ENCODE measurements at places on chromosomes 3 and 15.
A peak's percentile ranks its signal among the peaks of the same experiment; 100 is the strongest.

DNA sequence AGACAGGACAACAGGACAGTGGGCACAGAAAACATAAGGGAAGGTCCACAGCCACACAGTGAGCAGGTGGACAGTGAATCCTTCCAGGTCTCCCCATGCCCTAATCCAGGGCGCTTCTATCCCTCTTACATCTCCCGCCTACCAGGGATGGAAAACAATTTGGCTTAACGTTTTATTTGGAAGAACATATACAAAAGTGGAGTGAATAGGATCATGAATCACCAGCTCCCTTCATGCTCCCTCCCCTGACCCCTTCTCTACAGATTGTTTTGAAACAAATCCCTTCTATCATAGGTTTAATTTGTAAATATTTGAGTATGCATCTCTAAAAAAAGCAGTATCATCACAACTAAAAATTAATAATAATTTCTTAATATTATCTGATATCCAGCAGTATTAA, 52.5 kb downstream of the CLDN11 start:
- no peak for DNase-seq

GRCh38 chr15:51575775-51576174, 46.8 kb downstream of the DMXL2 start:
- DNase-seq: no peak

DNA sequence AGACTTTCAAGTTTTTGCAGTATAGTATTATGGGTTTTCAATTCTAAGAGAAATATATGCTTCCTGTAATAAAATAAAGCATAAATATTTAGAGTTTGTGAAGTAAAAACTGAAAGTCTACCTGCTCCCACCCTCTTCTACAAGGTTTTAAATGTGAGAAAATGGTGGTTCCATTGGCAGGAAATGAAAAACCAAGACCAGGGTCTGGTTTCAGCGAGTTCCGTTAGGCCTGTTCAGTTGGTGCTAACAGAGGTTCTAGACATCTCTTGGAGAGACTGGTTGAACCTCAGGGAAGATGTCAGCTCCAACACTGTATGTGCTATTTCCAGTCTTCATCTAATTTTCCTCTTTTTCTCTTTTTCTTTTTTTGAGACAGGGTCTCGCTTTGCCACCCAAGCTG, 11.8 kb upstream of the MYO1E start:
- DNase-seq: no peak

DNA sequence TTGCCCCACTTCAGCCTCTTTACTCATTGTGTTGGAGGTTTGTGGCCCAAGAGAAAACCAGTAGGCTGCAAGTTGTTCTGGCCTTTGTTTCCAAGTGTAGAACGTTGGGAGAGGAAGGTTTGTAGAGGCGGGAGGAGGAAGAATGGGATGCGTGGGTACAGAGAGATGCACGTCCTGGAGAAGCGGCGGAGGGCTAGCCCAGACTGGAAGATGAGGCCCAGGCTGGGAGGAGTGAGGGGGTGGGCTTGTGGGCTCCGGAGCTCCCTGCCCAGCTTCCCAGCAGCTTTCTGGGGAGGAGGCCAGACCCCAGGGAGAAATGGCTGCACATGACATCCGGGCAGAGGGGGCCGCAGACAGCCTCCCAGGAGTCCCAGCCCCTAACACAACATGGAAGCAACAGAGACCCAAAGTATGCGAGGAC, 5.3 kb downstream of the PLA2G4F start:
- no peak for DNase-seq

GRCh38 chr15:62391641-62392262, 226.7 kb upstream of the C2CD4B start:
- no peak for DNase-seq

- no peak for DNase-seq
Measured at GRCh38 chr3:139327231-139327630, 16.6 kb upstream of the MRPS22 start.

- no peak for DNase-seq
Measured at GRCh38 chr3:169722724-169723123, 42.1 kb downstream of the TERC start.

DNA sequence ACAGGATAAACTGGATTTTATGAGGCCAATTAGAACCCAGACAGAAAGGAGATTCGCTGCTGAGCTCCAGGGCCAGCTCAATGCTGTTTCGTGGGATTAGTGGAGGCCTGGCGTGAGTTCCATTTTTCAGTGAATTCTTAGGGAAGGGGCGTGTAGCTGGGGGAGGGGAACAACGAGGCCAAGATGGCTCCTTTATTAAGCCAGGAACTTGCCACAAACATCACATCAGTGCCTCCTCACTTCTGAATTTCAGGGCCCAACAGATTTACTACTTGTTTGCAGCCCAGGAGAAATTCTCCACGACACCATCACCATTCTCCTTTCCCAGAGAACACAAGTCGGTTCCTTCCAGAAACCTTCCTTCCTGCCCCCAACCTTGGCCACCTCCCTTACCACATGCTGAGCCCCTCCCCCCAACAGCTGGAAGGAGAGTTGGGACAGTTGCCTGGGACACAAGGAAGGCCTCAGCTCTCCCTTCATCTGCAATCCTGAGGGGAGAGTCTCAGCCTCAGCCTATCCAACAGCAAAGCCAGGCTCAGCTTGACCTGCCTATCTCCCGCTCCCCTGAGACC, 5.8 kb downstream of the IGDCC4 start:
- DNase-seq: no peak

DNA sequence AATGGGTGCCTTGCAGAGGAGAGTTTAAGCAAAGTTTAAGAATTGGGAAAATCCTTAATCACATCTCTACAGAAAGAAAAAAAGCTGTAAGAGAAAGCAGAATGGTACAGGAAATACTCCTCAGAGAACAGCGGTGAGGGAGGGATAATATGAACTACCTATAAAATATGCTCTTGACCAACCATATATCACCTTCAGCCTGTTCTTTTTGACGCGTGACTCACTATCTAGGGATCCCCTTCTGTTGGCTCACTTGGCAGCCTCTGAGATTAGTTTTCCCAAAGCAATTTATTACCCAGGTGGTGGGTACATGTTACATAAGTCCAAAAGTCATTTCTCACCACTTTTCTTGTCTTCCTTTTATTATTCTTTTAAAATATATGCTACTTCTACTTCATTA, 97.7 kb downstream of the CNTN6 start:
- no peak for DNase-seq

- no peak for DNase-seq
Measured at GRCh38 chr15:83053151-83053550, 13.9 kb downstream of the BTBD1 start.

DNA sequence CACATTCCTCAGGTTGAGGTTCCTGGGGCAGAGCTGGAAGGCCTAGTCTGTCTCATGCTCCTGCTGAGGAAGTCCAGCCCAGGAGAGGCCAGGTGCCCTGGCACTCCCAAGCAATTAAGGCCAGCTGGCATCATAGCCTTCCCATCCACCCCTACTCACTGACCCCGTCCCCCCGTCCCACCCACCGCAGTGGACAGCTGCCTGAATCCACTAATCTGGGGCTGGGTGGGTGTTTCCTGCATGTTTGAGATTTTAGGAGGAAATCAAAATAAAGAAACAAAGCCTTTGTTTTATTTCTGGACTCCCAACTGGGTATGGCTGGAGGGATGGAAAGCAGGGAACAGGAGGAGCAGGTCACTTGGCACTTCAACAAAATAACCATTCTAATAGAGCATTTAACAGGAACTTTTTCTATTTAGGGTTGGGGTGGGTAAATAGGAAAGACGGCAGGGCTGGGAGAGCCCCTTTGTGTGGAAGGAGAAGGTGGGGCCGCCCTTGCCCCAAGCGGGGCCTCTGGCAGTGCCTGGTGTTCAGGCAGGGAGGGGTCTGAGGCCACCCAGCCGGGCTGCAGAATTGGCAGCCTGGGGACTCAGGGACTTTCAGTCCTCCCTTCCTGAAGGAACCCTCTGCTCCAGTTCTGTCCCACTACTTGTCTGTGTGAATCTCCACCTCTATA, 8.5 kb downstream of the MRAS start:
- no peak for DNase-seq

DNA sequence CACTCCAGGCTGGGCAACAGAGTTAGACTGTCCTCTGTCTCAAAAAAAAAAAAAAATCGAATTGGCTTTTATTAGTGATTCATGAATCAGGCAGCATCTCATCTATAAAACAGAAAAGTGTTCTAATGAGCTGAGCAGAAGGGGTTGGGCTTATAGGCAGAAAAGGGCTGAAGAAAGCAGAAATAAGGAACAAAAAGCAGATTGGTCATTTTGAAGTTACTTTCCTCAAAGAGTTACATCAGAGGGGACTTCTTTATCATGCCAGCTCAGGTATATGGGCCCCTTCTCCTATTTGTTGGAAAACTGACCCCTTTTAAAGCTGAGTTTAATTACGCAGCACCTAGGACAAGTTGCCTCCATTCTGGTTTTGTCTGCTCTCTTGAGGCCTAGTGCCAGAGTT, 722 bp upstream of the POGLUT1 start:
- DNase-seq: no peak

DNA sequence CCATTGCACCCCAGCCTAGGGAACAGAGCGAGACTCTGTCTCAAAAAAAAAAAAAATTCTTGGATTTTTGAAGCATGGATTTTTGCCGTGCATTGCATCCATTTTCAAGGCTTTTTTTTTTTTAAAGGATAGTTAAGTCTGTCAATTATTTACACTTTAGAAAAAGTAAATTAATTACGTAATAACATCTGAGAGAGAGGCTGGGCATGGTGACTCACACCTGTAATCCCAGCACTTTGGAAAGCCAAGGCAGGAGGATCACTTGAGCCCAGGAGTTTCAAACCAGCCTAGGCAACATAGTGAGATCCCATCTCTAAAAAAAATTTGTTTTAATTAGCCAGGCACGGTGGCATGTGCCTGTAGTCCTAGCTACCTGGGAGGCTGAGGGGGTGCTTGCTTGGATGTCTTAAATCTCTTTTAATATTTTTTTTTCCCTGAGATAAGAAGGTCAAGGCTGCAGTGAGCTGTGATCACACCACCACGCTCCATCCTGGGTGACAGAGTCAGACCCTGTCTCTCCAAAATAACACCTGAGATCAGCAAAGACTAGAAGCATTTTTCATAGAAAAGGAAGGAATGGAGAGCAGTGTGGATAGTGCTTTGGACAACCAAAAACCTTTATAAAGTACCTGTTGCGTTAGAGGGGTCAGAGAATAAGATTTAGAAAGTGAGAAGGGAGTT, 6.8 kb upstream of the SENP7 start:
- DNase-seq: no peak

DNA sequence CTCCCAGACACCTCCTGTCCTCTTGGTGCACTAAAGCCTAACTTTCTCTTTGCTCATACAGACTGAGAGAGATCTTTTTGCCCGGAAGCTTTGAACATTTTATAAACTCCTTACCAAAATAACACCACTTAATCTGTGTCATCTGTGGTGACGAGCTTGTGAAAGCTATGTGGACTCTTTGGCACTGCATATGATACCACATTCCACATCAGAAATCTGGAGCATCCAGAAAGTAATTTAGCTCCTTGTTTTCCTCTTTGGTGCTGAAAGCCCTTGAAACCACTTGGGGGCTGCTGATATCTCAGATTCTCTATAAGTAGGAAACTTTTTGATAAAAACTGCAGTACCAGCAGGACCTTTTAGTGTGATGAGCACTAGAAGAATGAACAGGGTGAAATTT, 128.3 kb downstream of the ALCAM start:
- no peak for DNase-seq

DNA sequence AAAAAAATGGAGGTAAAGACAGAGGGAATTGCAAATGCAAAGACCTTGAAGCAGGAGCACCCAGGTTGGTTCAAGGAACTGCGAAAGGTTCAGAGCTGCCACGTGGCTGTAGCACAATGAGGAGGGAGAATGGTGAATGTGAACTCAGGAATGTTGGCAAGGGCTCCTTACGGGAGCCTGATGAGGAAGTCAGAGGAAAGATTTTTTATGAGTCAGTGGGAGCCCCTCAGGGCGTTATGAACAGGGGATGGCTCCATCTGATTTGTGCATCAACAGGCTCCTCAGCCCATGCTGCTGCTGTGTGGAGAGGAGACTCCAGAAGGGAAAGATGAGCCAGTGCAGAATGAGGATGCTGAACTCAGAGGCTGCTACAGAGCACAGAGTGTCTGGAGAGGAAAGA, 194.4 kb downstream of the ARRDC4 start:
- no peak for DNase-seq

DNA sequence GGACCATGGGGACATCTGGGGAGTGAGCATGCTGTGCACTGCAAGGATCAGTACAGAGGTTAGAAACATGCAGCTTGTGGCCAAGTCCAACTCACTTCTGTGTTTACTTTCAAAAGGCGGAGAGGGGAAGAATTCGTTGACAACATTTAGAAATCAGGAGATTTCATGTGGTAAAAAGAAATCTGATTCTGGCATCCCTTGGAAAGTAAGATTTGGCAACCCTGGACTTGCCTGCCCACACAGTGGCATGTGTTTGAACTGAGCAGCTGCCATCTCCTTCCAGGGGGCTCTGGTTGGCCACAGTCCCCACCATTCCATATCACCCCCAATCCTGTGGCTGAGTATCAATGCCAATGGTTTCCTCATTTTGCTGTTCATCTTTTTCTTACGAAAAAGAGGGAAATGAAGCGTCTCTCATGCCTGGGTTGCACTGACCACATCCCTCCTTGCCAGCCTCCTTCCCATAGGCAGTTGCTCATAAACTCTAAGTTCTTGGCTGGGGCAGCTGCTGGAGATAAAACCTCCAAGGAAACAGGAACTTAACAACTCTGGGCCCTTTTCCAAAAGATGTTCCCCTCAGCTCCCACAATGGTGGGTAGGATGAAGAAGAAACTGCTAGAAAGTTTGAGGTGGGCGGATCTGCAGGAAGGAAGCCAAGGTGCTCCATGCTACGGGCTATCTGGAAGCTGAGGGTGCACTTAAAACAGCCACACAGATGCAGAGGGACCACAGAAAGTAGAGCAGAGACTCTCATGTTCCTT, 29.2 kb downstream of the SLC6A11 start:
- DNase-seq: no peak

- DNase-seq: no peak
Measured at GRCh38 chr15:48463366-48463880, 132.2 kb downstream of the DUT start.

DNA sequence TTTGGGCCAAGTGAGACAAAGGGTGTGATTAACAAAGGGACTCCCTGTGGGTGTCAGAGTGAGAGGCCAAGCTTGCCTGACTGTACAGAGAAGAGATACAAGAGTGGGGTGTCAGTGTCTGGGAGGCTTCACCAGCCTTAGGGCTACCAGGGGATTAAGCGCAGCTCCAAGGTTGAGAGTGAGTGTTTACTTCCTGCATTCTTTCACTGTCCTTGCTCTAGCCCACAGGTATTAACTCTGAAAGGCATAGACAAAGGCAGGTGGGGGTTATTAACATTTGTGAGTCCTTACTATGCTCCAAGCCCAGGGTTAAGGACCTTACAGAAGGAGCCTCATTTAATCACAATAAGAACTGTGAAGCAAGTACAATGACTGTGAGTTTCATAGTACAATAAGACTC, 107.6 kb downstream of the IL20RB start:
- DNase-seq: no peak

- peak; percentile 54 for DNase-seq
Measured at GRCh38 chr3:143775459-143775858, 72.8 kb downstream of the SLC9A9 start.

DNA sequence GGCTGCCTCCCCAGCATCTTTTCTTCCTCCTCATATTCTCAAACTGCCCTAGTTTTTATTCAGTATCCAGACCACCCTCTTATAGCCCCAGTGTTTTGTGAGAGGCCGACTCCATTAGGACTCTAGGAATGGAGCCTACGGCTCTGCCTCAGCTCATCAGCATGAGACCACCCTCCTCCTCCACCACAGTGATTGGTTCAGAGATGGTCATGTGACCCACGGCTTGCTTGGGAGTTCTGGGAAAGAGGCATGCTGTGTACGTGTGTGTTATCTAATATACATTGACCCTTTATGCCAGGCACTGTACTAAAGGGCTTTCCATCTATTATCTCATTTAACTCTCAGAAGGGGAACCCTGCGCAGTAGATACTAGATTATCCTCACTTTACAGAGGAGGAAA, 17.8 kb upstream of the CMTM7 start:
- no peak for DNase-seq
